ENCODE measurements at places on chromosomes 11 and 22. TPM values are rescaled to one million over a fixed set of nuclear protein-coding genes. Genes with fewer than 3 reads are reported as not detected.

The CECR2 gene
- total RNA-seq = 5.5 TPM

The SERHL2 gene
- 2.4 TPM for total RNA-seq

- no peak for DNase-seq
Measured at GRCh38 chr22:28283068-28283654, 364.1 kb upstream of the PITPNB start.

- no peak for DNase-seq
Measured at GRCh38 chr22:24033731-24034130, 22.6 kb downstream of the CABIN1 start.

GRCh38 chr11:111585371-111585770 is 16.9 kb upstream of the SIK2 start:
- no peak for DNase-seq

GRCh38 chr11:85947431-85948272 is 92.5 kb downstream of the CCDC83 start:
- no peak for DNase-seq
